ENCODE measurements at places on chromosomes 3 and 15.

GRCh38 chr15:51267703-51268083, 70.7 kb downstream of the CYP19A1 start:
- peak; percentile 10 for DNase-seq

DNA sequence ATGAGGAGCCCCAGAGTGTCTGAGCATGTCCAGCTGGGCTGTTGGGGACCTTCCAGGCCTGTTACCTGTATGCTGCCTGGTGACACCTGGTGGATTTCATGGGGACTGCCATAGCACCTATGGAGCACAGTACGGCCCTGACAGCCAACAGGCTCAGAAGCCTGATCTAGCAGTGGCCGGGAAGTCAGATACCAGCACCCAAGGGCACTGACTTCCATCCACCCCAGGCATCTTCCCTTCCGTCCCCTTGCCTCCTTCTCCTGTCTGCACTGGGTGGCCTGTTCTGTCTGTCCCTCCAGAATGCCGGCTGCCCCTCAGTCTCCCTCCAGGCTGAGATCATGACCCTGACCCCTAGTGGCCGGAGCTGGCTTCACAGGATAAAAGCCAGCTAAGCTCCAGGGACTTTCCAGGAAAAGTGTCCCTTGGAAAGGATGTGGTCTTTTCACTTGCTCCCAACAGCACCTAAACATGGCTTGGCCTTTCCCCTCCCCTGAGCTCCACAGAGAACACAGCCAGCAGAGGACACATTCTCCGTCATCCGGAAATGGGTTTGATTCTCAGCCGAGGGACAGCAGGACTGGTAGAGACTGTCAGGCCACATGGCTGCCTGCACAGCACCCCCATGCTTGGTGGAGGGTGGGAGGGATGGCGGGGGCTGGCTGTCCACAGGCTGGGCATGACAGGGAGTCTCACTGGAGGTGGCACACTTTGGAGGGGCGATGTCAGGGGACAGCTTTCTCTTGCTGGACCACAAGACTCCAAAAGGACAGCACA, 9.5 kb downstream of the RPS17 start:
- DNase-seq, result peak; percentile 82

GRCh38 chr3:101902041-101902440, 52.7 kb downstream of the NFKBIZ start:
- no peak for DNase-seq

GRCh38 chr3:105844704-105845103, 24.1 kb downstream of the CBLB start:
- no peak for DNase-seq

- DNase-seq, result no peak
These were observed 4.5 kb downstream of the LRIG1 start for GRCh38 chr3:66496301-66496700.

GRCh38 chr15:40347559-40348473, 3.0 kb upstream of the PHGR1 start:
- no peak for DNase-seq

DNA sequence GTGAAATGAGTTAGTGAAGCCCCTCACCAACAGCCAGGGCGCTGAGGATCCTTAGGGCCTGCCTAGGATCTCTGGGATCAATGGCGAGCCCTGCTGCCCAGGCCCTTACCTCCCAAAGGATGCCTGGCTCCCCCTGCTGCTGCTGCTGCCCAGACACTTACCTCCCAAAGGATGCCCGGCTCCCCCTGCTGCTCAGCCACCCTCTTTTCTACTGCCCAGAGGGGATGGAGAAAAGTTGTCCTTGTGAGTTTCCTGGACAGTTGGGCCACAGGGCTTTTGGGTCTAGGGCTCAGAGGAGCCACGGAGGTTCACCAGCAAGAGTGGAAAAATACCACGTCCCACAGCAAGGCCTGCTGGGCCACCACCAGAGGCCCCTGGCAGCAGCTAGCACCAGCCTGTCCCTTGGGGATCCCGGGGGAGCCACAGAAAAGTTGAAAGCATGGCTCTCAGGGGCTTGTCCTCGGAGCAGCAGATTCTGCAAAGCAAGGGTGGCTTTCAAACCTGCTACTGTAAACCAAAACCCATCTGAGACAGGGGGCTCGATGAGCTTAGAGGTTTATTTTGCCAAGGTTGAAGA, 59.4 kb downstream of the SLC6A6 start:
- DNase-seq, result peak; percentile 71

- DNase-seq, result no peak
These were observed 527.9 kb downstream of the SHQ1 start for GRCh38 chr3:72320095-72320954.

GRCh38 chr3:45559560-45560118, 34.9 kb upstream of the LIMD1 start:
- no peak for DNase-seq

All from hematopoietic multipotent progenitor cell treated with erythropoietin and hydrocortisone succinate and interleukin-3 and kit ligand, for 6 days (in vitro differentiated cells).